ENCODE measurements at places on chromosomes 12 and 14.

DNA sequence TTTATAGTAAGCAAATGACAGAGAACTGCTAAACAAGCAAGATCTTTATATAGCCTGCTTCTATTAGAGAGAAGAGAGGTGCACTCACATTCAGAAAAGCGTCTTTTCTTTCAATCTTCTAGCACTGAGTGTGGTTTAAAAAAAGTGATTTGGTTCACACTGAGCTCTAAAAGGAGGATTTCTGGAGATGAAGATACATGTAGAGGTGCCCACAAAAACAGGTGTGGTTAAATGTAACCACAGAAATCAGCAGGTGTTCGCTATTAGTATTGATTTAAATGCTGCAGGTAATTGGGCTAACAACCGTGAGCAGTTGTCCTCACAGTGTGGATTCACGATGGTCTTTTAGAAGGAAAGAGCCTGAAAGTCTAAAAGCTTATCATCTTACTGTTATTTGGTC is 10.7 kb downstream of the PKP2 start:
- DNase-seq = no peak

GRCh38 chr12:69105101-69105962 is 134.0 kb upstream of the CPSF6 start:
- DNase-seq = no peak

GRCh38 chr12:51905471-51906429 is 1.6 kb upstream of the ACVRL1 start:
- no peak for DNase-seq

- DNase-seq = no peak
Observed at GRCh38 chr12:91529829-91530228, 347.2 kb upstream of the DCN start.

- no peak for DNase-seq
Observed at GRCh38 chr14:20801726-20802125, 918 bp downstream of the RNASE1 start.

GRCh38 chr12:6699259-6699988 is 1.2 kb downstream of the PIANP start:
- DNase-seq = no peak

All from GM18507 (cell line).